Activated CD4-positive, alpha-beta T cell treated with anti-CD3 and anti-CD28 coated beads, Interleukin-2, amount 10 ng/mL, durations not matched to agents 24 days and 14 days (primary cell): ENCODE measurements at places on chromosomes 5 and 9.
A peak's percentile ranks its signal among the peaks of the same experiment; 100 is the strongest.

DNA sequence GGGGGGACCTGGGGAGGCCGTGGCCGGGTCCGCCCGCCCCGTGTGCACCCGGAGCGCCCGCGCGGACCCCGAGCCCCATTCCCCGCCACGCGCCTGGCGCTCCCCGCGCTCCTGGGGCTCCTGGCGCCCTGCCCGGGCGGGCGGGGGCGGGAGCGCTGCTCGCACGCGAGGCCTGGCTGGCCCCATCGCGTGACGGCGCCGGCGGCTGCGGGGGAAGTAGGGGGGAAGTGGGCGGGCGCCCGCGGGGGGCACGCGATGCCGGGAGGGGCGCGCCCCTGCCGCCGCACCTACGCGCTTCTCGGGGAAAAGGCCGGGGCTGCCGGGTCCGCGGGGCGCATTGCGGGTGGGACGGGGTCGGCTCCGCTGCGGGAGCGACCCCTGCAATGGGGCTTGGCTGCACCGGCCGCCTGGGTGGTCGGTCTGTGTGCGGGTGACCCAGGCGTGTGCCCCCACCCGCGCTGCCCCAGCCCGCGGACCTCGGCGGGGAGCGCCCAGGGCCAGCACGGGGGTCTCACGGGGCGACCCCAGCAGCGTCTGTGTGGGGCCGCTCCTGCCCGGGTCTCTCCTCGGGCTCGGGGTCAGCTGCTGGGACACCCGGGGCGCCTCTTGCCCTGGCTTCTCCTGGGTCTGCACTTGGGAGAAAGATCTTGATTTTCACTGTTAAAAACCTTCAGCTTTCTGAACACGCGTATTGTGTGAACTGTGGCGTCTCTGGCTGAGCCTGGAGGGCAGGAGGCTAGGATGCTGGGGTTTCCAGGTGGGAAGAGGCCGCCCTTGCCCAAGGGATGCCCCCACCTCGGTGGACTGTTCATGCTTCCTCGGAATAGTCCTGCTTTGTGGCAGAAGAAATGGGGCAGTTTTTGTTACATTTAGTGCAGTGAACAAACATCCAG lies 52.4 kb downstream of the AHRR start:
- DNase-seq = peak; percentile 94

DNA sequence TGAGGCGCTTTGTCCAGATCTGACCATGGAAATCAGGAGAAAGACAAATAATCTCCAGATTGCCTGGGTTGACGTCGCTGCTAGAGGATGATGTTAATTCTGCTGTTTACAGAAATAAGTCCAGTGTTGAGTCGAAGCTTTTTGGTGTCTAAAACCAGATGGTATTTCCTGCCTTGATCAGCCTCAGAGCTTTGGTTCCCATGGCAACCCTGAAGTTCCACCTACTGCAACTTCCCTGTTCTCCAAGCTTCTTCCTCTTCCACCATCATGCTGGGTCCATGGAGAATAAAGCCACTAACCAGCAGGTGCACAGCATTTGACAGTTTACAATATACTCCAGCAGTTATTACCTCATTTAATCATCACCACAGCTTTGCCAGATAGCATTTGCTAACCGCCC lies 18.0 kb upstream of the GABBR2 start:
- DNase-seq = no peak

- DNase-seq = no peak
Measured at GRCh38 chr9:87213948-87214347, 266.6 kb upstream of the GAS1 start.

- DNase-seq = no peak
Measured at GRCh38 chr9:119298076-119298853, 71.0 kb downstream of the BRINP1 start.

DNA sequence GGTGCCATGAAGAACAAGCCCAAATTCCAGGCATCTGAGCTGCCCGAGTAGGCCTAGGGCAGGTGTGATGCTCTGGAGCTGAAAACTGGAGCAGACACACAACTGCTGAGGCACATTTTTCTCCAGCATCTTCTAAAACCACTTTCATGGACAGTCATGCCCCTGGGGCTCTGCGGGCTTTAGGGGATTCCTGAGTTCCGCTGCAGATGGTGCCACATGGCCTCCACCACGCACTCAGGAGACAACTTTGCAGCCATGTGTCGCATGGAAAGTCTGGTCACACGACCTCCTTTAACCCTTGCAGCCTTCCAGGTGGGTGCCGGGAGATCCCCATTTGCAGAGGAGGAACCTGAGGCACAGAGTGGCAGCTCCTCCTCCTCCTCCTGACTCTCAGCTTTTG lies 112.8 kb upstream of the SARDH start:
- no peak for DNase-seq

- no peak for DNase-seq
Measured at GRCh38 chr5:179980767-179981166, 73.1 kb upstream of the TBC1D9B start.

- no peak for DNase-seq
Measured at GRCh38 chr9:7081065-7081600, 323.4 kb downstream of the KDM4C start.

- DNase-seq = no peak
Measured at GRCh38 chr9:131346559-131346958, 47.3 kb upstream of the PRRC2B start.

- no peak for DNase-seq
Measured at GRCh38 chr9:123852403-123852802, 77.5 kb downstream of the DENND1A start.

DNA sequence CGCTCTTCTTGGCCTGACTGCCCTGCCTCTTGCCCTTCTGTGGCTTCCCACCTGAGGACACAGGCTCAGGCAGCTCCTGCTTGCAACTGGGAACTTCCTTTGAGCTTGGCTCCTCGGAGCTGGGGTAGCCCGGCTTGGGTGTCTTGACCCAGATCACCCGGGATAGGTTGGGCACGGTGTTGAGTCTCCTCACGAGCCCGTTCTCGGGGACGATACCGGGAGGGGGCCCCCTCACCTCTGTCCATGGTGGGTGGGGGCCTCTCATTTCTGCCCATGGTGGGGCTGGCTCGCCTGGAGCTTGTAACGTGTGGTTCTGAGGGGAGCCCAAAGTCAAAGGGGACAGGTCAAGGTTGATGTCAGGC lies 7.8 kb upstream of the DDX41 start:
- DNase-seq = no peak

GRCh38 chr9:83280790-83281189 lies 217.8 kb upstream of the RASEF start:
- no peak for DNase-seq

DNA sequence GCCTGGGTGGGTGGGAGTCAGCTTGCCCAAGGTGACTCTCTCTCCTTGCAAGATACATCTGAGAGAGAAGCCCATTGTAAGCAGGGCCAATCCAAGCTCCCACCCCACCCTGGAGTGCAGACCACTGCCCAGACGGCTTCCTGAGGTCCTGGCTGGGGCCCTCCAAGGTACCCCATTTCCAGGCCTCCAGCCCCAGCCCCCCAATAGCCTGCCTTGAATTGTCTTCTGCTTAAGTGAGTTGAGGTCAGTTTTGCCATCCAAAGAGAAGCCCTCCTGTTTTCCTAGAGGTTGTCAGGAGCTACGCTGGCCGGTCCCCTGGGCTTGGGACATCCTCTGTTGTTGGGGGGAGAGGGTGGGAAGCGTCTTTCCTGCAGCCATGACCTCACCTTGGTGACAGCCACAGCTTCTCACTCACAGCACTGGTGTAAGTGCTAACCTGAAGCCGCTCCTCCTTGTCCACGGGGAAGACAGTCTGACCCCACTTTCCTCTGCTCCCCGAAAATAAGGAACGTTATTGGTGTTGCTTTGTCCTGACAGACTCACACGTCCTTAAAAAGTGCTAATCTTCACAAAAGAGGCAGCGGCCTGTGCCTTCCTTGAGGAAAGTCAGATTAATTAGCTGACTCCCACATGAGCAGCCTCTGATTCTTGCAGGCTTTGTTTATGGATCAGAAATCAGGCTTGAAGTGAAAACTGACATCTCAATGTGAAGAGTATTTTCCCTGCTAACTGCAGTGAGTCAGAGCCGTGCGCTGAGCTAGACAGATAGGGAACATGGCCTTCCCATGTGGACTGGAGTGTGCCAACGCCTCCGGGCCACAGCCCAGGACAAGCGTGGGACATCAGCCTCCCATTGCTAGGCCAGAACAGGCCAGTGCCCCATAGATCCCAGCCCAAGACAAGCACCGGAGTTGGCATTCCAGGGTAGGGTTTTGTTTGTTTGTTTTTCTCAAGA lies 52.3 kb downstream of the ADAMTS2 start:
- no peak for DNase-seq

DNA sequence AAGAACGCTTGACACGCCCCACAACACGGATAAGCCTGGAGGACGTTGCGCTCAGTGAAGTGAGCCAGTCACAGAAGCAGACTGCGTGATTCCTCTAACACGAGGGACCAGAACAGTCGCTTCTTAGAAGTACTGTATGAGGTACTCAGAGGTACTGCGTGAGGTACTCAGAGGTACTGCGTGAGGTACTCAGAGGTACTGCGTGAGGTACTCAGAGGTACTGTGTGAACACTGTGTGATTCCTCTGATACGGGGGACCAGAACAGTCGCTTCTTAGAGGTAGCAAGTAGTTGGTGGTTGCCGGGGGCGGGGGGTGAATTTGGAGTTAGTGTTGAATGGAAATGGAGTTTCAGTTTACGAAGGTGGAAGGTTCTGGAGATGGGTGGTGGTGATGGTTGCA lies 5.8 kb downstream of the NDUFS6 start:
- DNase-seq = no peak

DNA sequence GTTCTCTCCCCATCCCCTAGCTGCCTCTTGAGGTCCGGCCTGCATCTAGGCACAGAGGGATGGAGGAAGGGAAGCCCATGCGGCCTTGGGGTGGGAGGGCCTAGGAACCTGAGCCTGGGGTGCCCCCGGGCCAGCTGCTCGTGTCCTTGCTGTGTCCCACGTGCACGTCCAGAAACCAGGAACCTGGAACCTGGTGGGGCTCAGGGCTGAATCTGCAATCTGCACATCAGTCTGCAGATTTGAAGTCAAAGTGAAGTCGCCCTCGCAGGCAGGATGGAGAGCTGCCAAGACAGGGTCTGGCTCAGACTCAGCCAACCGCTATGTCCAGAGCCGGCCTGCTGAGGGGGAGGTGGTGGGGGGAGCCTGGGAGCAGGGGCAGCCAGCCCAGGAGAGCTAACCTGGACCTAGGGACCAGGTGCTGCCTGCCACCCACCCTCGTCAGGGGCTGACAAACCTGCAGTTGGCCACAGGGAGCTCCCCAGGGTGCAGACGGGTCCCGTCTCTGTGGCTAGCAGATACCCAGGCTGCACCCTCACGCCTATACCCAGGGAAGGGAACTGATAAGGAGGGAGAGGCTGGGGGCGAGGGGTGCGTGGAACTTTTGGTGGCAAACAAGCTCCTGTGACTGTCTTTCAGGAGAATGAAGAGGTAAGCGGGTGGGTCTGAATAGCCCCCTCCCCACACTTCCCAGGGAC lies 103.5 kb upstream of the SIMC1 start:
- no peak for DNase-seq

DNA sequence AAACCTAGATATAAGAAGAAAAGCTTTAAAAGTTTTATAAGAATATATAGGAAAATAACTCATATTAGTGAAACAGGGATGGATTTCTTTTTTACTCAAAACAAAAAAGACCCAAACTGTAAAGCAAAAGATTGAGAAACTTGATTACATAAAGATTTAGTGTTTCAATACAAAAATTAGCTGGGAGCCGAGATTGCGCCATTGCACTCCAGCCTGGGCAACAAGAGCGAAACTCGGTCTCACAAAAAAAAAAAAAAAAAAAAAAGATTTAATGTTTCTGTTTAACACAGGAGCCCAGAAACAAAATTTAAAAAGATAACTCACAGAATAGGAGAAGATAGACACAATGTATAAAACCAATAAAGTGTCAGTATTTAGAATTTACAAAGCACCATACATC lies 45.2 kb downstream of the CDC14B start:
- DNase-seq = no peak

DNA sequence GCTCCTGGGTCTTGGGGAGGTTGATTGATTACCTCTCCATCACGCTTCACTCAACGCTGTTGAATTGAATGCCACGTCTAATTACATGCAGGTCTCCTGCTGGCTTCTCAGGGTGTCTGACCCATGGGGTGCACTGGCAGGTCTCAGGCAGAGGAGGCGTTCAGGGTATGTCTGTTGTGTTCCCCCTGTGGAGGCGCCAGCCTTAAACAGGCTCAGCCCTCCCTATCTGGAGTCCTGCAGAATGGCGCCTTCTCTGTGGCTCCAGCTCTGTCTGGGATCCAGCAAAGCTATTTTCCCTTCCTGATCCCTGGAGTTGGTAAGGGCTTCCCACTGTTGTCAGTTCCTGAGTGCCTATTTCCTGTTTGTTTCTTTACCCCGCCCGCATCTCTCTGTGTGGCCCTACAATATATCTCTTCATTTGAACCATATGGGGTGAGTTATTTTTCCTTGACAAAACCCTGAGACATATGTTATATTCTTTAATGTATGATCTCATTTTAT lies 150.0 kb downstream of the NTRK2 start:
- DNase-seq = no peak

- DNase-seq = no peak
Measured at GRCh38 chr5:113778147-113778546, 264.7 kb downstream of the YTHDC2 start.

GRCh38 chr5:142797420-142797819 lies 27.2 kb downstream of the ARHGAP26 start:
- no peak for DNase-seq

- DNase-seq = no peak
Measured at GRCh38 chr9:119500072-119500771, 131.0 kb upstream of the BRINP1 start.

GRCh38 chr5:177972613-177973012 lies 23.4 kb downstream of the PROP1 start:
- no peak for DNase-seq

GRCh38 chr5:66438087-66438486 lies 158.1 kb upstream of the MAST4 start:
- no peak for DNase-seq

GRCh38 chr5:134568761-134569695 lies 43.6 kb downstream of the JADE2 start:
- no peak for DNase-seq

DNA sequence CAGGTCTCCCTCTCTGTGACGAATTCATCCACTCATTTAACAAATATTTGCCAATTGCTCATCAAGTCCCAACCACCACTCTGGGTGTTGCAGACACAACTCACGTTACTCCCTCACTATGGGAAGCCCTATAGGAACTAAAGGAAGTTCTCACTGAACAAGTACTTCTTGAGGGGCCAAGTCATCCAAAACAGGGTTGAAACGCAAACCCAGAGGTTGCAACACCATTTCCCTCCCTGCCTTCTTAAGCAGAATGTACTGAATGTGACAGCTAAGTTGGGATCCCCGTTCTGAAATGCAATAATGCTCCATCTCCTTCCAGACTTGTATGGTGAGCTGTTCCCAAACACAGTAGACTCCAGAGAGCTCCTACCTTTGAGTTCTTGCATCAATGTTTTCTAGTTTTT lies 34.3 kb downstream of the EPB41L4B start:
- DNase-seq = no peak

GRCh38 chr9:134735441-134736175 lies 94.0 kb downstream of the COL5A1 start:
- no peak for DNase-seq

GRCh38 chr9:4762108-4762885 lies 21.3 kb upstream of the AK3 start:
- peak; percentile 94 for DNase-seq

DNA sequence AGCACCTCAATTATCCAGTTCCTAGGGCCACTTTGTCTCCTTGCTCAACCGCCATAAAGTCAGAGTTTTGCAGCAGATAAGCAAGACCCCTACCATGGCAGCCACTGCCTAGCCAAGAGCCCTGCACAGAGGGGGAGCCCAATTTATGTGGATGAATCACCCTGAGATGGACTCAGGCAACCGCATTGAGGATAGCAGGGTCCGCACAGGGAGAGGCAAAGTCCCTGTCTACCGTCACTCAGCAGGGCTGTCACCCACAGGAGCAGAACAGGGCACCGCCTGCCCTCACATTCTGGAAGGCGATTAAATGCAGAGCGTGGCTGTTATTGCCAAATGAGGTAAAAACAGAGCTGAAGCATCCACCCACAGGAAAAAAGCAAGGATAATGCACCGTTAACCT lies 1.7 kb downstream of the FBP2 start:
- no peak for DNase-seq
